ENCODE measurements at places on chromosomes 13 and 19. TPM values are rescaled to one million over a fixed set of nuclear protein-coding genes. Genes with fewer than 3 reads are reported as not detected.

DNA sequence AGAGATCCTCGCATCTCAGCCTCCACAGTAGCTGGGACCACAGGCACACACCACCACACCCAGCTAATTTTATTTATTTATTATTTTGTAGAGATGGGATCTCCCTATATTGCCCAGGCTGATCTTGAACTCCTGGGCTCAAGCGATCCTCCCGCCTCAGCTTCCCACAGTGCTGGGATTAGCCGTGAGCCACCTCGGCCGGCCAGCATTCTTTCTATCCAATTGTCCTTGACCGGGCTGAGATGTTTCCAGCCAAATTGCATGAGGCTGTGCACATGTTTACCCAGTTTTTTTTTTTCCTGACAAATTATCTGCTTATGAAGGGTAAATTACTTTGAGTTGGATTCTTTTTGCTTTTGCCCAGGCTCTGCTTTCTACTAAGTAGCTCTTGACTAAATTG lies 28.2 kb downstream of the UNC13A start:
- DNase-seq = no peak

DNA sequence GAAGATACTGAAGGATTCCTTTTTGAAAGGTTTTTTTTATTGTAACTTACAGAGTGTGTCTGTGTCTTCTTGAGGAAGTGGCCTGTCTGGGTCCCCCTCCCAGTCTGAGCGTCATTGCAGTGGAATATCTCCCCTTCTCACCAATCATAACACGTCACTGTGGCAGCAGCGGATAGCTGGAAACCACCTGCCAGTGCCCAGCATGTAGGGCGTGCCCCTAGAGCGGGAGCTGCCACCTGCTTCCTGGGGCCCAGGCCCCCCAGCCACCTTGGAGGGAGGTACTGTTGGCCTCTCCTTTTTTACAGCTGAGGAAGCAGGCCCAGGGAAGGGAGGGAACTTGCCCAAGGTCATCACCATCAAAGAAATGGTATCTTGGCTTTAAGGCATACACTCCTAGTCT lies 4.6 kb upstream of the DNM2 start:
- peak; percentile 72 for DNase-seq

ERICH4 gene
- 0.05 TPM for polyA plus RNA-seq

DNA sequence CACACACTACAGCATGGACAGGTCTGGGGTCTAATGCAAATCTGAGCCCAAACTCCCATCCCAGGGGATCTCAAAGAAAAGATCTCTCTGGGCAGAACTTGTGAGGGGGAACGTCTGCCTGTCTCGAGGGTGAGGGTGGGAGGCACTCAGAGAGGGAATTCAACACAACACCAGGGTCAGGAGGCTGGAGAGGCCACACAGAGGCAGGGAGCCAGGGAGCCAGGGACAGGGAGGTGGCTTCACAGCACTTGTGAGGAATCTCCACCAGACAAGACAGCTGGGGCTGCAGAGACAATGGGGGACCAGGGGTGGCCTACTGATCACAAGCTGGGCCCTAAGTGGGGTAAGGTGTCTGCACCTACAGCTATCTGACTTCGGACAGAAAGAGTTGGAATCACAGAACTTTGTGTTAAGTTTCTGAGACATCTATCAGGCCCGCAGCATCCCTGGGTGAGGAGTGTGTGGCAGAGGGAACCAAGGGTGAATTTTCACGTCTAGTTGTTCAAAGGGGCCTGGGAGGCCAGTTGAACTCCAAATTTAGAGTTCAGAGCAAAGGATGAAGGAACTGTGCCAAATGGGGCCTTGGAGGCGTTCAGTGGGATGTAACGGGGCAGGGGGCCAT lies 12.7 kb upstream of the AKAP8L start:
- no peak for DNase-seq

CATSPERD gene
- 0.05 TPM for polyA plus RNA-seq

SYNGR4 gene
- 0.11 TPM for polyA plus RNA-seq

GRCh38 chr19:58385313-58385890 lies 1.7 kb upstream of the RPS5 start:
- DNase-seq = no peak

- no peak for DNase-seq
These were observed at the start of gene CD22 for GRCh38 chr19:35328851-35329285. Gene CD22, plus strand, starts transcription at chr19:35329187. Its CDS starts 2,854 bp downstream, at chr19:35332041.

- no peak for DNase-seq
These were observed 14.6 kb downstream of the CEACAM3 start for GRCh38 chr19:41811036-41811435.

ZNF723 gene
- polyA plus RNA-seq = 0.02 TPM

- DNase-seq = no peak
These were observed 236.8 kb upstream of the SERP2 start for GRCh38 chr13:44136696-44137268.

GRCh38 chr19:49413348-49413747 lies 9.9 kb downstream of the PTH2 start:
- no peak for DNase-seq

Measured in thymus (tissue), 14 donors.